Activated effector memory CD4-positive, alpha-beta T cell treated with Interleukin-2 at 50 U/mL for 16 hours (primary cell): ENCODE measurements at places on chromosomes 6 and 20.

GRCh38 chr6:149964308-149965193 is 808 bp downstream of the ULBP1 start:
- DNase-seq, result no peak

GRCh38 chr20:60959971-60960370 is 292.1 kb upstream of the CDH4 start:
- DNase-seq, result no peak

DNA sequence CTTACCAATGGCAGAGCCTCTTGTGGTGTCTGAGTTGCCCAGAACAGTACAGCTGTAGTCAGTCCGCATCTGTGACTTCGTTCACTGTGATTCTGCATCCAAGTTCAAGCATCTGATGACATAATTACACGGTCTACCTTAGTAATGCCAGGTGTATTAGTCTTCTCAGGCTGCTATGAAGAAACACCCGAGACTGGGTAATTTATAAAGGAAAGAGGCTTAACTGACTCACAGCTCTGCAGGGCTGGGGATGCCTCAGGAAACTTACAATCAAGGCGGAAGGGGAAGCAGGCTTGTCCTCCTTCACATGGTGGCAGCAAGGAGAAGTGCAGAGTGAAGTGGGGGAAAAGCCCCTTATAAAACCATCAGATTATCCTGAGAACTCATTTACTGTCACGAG is 163.9 kb upstream of the SULF2 start:
- DNase-seq, result no peak

DNA sequence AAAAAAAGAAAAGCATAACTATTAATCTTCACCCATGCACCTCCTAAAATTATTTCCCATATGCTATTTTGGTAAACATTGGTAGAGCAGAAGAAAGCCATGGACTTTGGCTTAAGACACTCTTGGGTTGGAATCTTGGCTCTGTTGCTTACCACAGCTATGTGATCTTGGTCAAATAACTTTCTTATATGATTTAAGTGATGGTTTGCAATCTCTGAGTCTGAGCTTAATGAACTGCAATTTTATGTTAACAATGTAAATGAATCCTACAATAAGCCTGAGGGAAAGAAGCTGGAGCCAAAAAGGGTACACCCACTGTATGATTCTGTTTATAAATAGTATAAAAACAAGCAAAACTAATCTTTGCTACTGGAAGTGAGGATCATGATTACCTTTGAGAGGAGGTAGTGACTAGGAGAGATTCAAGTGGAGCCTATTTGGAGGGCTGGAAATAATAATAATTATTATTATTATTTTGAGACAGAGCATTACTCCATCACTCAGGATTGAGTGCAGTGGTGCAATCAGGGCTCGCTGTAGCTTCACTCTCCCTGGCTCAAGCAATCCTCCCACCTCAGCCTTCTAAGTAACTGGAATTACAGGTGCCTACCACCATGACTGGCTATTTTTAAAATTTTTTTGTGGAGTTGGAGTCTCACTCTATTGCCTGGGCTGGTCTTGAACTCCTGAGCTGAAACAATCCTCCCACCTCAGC is 34.5 kb downstream of the ABRACL start:
- DNase-seq, result no peak

DNA sequence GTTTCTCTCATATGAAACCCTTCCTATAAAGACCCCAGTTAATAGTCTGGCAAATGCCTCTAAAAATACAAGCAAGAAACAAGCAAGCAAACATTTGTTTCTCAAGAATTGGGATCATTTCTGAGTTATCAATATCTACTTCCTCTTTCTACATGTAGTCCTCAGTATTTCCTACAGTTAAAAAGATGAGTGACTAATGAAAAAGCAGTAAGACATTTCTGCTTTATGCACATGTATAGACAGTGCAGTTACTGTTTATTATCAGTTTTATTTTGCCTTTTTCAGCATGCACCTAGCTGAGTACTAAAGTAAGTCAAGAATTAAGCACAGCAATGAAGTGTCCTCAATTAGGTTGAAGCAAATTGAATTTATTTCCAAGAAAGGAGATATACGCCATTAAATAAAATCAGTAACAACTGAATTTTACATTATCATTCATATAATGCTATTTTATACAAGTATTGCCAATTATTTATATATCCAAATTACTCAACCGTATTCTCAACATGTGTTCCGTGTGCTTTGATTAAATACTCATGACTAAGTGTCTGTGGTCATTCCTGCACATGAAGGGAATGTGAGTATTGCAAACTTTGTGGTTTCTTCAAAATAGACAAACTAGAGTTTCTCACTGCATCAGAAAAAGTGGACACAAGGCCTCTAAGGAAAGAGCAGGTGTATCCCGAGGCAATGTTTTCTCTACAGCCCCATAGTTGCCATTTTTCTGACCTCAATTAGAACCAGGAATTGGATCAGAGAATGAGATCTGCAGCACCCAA is 159.3 kb upstream of the MARCKS start:
- no peak for DNase-seq

- DNase-seq, result no peak
These were observed 70.6 kb upstream of the CNR1 start for GRCh38 chr6:88236612-88237360.

GRCh38 chr6:107458672-107459282 is 587 bp downstream of the PDSS2 start:
- DNase-seq, result no peak

DNA sequence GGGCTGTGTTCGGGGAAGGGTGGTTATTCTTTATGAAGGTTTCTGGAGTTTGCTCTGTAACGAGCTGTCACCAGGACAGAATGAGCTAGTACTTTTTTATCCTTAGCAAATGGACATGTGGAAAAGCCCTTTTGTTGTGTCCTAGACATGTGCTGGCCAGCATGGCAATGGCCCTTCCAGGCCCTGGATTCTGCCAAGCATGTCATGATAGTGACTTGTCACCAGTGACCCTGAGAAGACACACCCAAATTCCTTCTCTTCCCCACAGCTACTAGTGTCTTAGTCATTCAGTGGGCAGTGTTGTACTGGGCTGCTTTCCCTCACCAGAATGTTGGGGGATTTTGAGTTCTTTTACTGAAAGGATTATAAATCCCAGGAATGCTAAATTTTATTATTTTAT is 74.0 kb upstream of the XRN2 start:
- no peak for DNase-seq

- DNase-seq, result no peak
These were observed 314.0 kb upstream of the RSPO3 start for GRCh38 chr6:126804332-126805064.

GRCh38 chr6:169098116-169098515 is 155.5 kb downstream of the THBS2 start:
- no peak for DNase-seq

- no peak for DNase-seq
These were observed 130.7 kb upstream of the ARID1B start for GRCh38 chr6:156646496-156646895.

- DNase-seq, result no peak
These were observed 149.7 kb upstream of the SGK1 start for GRCh38 chr6:134467620-134468019.

DNA sequence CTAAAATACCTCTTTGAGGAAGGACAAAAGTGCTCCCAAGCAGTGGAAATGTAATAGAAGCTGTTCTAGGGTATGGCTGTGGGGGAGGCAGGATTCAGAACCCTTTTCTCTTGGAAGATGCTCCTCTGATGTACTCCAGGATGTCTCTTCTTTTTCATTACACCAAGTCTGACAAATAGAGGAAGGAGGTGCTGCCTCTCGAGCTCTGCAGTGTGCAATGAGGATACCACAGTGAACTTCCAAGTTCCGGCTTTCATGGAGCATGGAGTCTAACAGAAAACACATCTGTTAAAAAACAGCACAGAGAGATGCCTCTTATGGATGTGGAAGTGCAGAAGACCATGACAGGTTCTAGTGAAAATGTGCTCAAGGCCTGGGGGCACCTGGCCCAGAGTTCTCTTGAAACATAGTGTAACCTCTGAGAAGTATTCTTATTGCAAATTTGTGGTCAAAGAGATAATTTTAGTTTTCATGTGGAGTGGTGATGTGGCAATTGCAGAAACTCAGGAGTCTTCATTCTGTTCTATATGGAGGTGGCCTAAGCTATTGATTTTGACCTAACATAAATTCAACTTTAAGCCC is 362.0 kb upstream of the CITED2 start:
- DNase-seq, result no peak

- no peak for DNase-seq
These were observed 33.3 kb upstream of the CITED2 start for GRCh38 chr6:139407718-139408222.

- DNase-seq, result no peak
These were observed 242.9 kb downstream of the FOXA2 start for GRCh38 chr20:22341508-22341907.

- no peak for DNase-seq
These were observed 136.9 kb downstream of the PTCHD4 start for GRCh38 chr6:47974106-47974505.

GRCh38 chr6:109060571-109060970 is 34.1 kb downstream of the SESN1 start:
- DNase-seq, result no peak

- no peak for DNase-seq
These were observed 150.1 kb downstream of the DHX35 start for GRCh38 chr20:39112178-39112743.

GRCh38 chr6:107736713-107737396 is 87.3 kb downstream of the SCML4 start:
- no peak for DNase-seq

- DNase-seq, result no peak
These were observed 7.2 kb downstream of the PRDM13 start for GRCh38 chr6:99613705-99614429.

DNA sequence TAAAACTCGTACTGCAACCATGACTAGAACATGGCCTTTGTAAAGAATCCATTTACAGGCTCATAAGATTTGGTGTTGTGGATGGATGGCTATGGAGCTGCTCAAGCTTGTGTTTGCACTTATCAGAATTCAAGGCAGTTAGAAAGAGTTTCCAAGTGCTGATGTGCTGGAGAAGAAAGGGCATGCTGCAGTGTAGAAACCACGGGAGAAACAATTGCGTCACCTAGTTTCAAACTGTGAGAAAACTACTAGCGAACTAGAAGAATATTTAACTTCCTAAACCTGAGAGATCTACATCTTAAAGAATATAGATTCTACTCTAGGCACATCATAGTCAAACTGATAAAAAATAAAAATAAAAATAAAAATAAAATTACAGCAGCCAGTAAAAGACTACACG is 116.2 kb downstream of the SGK1 start:
- no peak for DNase-seq

DNA sequence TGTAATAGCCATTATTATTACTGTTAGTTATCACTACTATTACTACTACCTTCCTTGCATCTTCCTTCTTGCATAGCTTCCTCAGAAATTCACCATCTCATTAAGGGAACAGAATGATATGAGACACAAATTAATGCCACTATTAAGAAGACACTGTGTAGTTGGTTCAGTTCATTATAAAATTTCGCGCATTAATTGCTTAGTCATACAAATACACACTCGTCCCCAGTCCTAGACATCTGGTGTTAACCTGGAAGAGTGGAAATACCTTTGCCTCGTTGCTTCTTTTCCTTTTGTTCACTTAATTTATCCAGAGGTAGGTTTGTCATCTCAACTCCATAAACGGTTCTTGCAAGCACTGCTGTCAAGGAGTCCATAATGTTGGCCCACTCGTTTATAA is 107.5 kb downstream of the RALGAPA2 start:
- DNase-seq, result no peak

DNA sequence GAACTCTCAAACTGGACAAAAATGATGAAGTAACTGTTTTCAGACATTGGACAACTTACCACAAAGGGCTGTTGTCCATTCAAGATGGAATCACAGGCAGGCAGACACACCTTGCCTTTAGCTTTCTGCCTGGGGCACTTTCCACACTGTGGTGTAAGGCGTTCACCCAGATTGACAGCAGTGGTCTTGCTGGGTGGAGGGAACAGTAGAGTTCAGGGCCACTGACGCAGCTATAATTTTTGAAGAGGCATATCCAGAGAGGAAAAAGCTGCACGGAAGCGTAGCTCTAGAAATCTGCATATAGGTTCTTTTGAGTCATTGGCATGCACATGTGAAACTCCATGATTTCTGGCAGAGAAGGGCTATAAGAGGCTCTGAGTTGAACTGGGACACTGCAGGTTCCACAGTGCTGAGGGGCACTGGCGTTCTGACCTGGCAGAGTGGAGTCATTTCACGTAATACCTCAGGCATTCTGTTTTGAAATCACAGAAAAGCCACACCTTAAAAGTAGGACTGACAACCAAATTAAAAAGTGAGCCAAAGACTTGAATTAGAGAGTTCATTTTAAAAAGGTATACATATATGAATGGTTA is 105.0 kb upstream of the EDN1 start:
- no peak for DNase-seq

DNA sequence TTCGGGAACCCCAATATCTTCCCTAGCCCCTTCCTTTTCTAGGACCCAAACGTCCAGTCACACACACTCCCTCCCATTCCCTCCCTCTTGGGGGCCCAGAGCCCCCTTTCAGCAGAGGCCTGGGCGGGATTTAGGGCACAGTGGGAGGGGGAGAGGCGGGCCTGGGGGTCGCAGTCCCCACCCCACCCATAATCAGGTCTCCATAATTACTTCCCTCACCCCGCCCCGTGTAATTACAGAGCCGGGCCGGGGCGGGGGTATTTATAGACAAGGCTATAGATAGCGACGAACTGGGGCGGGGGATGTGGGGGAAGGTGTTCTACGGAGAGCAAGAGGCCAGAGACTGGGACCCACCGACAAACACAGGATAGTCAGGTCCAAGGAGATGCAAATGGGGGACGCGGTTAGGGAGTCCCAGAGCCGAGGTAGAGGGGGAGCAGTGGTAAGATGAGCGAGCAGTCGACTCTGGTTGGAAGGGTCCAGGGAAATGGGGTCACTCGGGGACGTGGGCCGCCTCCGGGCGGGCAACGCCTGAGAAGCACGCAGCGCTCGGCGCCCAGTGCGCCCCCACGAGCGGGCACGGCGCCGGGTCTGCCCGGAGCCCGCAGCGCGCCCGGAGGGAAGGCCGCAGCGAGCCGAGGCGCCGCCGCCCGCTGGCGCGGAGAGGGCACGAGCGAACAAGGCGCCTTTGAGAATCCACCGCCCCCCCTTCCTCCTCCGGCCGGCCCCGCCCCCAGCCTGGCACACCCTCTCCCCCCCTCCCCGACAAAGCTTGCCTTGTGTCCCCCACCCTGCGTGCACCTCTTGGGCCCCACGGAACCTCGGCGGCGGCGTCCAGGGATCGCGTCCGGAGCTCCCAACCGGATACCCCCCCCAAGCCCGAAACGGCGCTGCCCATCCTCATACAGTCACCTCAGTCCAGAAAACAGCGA is 670 bp upstream of the COL11A2 start:
- DNase-seq, result no peak

- no peak for DNase-seq
These were observed 318.9 kb downstream of the CLIC5 start for GRCh38 chr6:45696738-45697137.

GRCh38 chr6:163370464-163371117 is 43.9 kb upstream of the QKI start:
- DNase-seq, result no peak

DNA sequence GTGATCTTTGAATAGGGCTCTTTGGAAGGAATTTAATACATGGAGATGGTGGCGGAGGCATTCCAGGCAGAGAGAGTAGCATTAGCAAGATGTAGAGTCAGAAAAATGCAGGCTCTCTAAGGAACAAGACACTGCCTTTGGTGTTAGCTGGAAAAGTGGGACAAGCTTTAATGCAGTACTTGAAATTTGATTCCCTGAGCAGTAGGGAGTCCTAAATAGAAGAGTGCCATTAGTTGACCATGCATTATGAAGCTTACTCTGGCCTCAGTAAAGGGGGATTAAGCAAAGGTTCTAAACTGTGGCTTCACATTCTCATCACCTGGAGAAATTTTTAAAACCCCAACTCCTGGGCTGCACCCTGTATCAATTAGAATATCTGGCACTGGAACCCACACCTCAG is 494.8 kb upstream of the SOX4 start:
- DNase-seq, result no peak
